NCI-H2171 treated with DMSO at 0.1 percent for 48 hours (cell line): ENCODE measurements at places on chromosomes 3 and 15.

- no peak for DNase-seq
Observed at GRCh38 chr3:13134879-13135206, 61.6 kb upstream of the IQSEC1 start.

GRCh38 chr15:97189162-97189780, 771.2 kb upstream of the ARRDC4 start:
- DNase-seq, result no peak

GRCh38 chr15:93479715-93480114, 390.7 kb upstream of the RGMA start:
- peak; percentile 79 for DNase-seq

DNA sequence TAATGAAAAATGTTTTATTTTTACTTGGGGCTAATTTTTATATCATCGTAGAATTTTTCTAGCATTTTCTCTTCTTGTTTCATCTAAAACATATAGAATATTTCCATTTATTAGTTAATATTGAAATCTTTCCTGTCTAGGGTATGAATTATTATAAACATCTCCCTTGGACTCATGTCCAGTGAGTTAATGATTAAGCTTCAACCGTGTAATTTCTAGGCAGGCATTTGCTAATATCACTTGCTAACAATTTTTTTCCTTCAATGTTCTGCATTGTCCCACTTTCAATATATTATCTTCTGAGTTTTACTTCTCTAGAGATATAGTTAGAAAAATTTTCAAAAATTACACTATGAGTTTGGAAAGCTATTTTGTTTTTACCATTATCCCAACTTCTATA, 1371.6 kb upstream of the EPHA6 start:
- DNase-seq, result no peak

- DNase-seq, result no peak
Observed at GRCh38 chr3:67005974-67006373, 7.9 kb downstream of the KBTBD8 start.

- DNase-seq, result no peak
Observed at GRCh38 chr3:117853923-117854668, 1144.5 kb downstream of the TUSC7 start.

DNA sequence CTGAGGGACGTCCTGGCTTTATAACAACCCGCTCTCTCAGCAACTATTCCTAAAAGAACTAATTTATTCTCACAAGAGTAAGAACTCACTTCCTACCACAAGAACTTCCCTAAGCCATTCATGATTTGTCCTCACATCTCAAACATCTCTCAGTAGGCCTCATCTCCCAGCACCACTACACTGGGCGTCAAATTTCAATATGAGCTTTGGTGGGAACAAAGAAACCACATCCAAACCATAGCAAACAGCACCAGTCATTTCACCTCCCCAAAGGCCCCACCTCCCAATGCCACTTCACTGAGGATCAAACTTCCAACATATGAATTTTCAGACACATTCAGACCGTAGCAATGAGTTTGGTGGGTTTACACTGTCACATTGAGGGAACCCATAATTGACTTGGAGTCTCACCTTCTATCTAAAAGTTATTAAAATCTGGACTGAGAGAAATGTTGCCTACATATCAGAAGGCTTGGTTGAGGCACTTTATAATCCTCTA, 116.4 kb upstream of the AGBL1 start:
- DNase-seq, result no peak

GRCh38 chr3:32577581-32578556, 7.2 kb upstream of the DYNC1LI1 start:
- DNase-seq, result peak; percentile 7
